NCI-H1105 (cell line): ENCODE measurements at places on chromosomes 4 and X.

DNA sequence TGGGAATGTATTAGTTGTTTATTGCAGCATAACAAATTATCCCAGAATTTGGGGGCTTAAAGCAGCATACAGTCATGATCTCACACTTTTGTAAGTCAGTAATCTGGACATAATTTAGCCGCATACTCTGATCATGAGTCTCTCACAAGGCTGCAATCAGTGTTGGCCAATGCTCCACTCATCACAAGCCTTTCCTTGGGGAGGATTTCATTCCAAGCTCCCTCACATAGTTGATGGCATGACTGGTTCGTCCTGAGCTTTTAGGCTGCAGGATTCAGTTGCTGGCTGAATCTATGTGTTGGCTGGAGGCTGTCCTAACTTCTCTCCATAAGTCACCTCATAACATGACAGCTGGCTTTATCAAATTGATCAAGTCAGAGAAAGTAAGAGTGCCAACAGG is 1568.6 kb upstream of the PCDH7 start:
- no peak for DNase-seq

DNA sequence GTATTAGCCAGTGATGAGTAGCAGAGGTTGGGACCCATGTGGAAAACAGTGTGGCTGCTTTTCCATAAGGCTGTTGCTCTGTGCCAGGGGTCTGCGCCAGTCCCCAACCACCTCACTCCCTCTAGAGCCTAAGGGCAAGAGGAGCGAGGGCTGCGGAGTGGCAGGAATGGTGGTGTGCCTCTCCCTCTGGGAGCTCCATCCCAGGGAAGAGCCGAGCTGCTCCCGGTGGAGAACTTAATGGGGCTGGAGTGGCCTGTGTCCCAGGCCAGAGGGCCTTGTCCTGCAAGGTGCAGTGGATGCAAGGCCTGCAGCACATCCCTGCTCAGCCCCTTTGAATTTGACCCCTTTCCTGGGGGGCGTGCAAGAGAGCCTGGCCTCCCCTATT is 105.4 kb upstream of the GRXCR1 start:
- DNase-seq = no peak

- DNase-seq = peak; percentile 67
These were observed at the start of gene TCEAL9 for GRCh38 chrX:103356130-103356798. TCEAL9 (plus strand) TSS chrX:103356506; CDS start chrX:103357685, 1,179 bp downstream.

DNA sequence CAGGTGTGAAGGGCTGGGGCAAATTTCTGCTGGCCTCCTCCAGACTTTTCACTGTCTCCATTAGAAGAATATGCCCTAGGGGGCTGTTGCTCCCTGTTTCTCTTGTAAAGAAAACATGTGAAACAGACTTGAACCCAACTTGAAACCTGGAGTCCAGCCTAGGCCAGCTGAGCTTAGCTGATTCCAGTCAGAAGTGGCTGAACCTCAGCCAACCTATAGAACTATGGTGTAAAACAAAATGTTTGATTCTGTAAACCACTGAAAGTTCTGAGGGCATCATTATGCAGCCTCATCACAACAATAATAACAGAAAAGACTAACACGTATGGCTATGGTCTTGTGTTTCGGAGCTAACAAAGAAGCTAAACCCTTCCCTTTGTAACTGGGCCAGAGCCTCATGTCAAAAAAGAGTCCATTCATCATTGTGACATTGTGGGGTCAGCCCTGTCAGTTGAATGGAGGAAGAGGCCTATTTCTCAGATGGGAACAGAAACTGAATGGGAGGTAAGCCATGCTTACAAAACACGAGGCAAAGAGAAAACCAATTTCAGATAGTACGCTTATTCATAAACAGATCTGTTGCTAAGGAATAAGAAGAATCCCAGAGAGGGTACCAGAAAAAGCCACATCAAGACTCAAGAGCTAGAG is 34.1 kb downstream of the SETD7 start:
- no peak for DNase-seq

- no peak for DNase-seq
These were observed 161.0 kb upstream of the EOLA2 start for GRCh38 chrX:150099316-150099715.

DNA sequence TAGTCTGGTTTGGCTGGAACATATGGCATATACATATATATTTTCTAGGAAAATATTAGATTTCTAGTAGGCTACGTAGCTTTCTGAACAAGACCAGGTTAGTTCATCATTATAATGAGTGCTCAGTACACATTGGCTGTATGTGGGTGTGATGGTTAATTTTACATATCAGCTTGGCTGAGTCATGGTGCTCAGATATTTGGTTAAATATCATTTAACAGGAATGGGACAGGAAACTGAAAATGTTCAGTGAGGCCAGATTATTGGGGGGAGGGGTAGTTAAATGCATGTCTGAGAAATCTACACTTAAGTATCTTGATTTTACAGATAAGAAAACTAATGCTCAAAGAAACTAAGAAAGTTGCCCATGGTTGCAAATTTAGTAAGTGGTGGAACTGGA is 160.1 kb downstream of the RBMX2 start:
- no peak for DNase-seq

- DNase-seq = no peak
These were observed 367.0 kb downstream of the RAB28 start for GRCh38 chr4:13117185-13117584.

- no peak for DNase-seq
These were observed 360.4 kb upstream of the NWD2 start for GRCh38 chr4:36884151-36884550.

DNA sequence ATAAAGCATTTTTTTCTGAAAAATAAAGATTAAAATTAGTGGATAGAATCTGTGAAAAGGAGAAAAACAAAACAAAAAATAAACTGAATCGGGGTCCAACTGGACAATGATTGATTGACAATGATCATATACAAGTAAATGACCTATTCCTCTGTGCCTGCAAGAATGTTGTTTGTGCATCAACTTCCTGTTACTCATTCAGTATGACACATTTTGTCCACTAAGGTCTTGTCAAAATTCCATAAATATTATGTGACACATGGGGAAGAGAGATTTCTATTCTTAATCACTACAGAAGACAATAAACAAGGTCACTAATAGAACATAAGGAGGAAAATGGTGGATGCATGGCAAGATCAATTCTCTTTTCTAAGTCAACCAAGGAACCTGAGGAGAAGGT is 54.9 kb downstream of the F8 start:
- DNase-seq = no peak

DNA sequence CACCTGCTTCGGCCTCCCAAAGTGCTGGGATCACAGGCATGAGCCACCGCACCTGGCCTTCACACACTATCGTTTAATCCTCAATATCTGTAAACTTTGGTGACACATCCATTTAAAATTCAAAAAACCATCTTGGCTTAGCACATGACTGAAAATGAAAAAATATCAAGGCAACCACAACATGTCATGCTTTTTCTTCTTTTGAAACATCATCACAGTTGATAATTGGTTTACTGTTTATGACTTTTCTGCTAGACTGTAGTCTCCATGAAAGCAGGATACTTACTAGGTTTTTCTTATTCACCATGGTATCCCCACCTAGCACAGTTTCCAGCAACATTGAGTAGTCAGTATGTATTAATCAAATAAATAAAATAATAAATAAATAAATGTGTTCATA is 11.0 kb downstream of the GNRHR start:
- DNase-seq = no peak

DNA sequence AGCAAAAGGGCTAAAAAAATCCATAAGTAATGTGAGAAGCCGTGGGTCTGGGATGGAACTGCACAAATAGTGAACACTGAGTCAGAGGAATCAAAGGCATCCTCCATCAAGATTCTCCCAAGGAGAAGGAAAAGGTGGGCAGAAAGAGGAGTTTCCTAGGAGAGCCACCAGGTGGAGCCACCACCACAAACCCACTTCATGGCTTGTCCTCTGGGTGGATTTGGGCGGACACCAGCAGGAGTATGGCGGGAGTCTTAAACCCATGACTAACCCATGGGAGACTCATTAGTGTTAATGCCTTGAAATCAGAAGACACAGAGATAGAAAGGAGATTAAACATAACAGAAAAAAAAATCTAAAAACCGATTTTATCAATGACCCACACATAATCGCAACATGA is 147.7 kb downstream of the SH3KBP1 start:
- no peak for DNase-seq

DNA sequence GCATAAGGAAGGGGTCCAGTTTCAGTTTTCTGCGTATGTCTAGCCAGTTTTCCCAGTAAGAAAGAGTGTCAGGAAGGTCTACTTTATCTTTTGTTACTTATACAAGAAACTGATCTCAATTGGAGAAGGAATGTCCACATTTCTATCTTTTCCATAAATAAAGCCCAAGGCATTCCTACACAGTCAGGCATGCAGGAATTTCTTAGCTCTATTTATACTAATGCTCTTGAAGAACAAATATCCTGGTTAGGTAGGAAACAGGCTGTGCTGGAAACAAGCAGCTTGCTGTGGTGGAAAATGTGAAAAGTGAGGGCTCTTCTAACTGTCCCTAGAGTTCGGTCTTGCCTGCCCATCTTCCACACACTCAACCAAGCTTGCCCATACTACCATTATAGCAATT is 37.9 kb upstream of the PITX2 start:
- DNase-seq = no peak

- no peak for DNase-seq
These were observed 270.5 kb upstream of the PPARGC1A start for GRCh38 chr4:24160358-24160757.

DNA sequence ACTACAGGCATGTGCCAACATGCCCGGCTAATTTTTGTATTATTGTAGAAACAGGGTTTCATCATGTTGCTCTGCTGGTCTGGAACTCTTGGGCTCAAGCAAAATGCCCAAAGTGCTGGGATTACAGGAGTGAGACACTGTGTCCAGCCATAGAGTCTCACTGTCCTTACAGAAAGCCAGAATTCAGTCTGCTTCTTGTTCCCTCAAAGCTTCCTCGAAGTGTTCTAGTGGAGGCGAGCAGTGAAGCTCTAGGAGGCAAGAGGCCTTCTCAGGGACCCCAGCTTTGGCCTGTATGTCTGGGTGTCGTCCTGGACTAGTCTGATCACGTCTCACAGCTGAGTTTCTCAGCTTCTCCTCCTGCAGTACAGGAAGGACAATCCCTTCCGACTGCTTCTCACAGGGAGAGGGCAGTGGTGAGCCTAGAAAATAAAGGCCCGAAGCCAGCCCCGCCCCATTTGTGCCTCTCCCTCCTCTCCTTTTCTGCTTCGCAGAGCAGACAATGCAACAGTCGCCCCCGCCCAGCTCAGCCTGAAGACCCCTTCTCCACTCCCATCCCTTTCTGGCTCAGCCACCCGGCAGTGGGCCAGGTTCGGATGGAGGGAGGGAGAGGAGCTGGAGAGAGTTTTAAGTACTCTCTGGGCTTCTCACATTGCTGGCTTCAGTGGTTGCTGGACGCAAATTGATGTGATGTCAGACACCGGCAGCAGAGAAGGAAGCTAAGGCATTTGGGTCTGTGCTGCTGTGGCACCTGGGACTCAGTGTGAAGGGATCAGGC is 11.1 kb upstream of the FAM3A start:
- DNase-seq = peak; percentile 87

DNA sequence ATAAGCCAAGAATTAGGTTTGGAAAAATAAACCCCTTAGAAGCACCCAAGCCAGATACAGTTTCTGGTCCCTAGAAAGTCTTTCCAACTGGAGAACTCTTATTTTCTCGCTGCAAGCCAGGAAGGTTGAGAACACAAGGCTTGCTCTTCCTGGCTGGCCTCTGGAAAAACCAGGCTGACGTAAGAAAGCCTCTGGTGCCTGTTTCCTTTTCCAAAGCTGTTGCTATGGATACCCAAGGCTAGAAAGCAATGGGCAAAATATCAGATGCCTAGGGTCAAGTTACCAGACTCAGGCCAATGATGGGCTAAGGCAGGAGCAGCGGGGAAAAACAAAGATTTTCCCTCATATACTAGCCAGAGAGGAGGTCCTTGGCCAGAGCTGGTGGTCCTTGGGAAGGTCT is 281.6 kb downstream of the KLHL13 start:
- DNase-seq = no peak

DNA sequence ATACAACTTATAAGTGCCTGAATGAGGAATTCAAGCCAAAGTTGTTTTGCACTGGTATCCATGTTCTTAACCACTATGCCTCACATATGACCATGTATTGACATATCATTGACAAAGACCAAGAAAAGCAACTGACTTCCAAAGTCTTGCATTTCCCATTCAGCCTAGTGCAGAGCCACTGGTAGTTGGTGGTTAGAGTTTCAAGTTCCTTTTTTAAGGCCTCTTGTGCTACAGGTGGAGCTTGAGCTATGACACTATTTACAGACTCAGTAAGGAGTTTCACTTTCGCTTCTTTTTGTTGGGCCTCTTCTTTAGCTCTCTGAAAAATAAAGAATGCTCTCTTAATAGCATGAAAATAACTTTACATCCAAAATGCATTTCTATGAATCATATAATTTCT is 763.0 kb downstream of the DMD start:
- no peak for DNase-seq

DNA sequence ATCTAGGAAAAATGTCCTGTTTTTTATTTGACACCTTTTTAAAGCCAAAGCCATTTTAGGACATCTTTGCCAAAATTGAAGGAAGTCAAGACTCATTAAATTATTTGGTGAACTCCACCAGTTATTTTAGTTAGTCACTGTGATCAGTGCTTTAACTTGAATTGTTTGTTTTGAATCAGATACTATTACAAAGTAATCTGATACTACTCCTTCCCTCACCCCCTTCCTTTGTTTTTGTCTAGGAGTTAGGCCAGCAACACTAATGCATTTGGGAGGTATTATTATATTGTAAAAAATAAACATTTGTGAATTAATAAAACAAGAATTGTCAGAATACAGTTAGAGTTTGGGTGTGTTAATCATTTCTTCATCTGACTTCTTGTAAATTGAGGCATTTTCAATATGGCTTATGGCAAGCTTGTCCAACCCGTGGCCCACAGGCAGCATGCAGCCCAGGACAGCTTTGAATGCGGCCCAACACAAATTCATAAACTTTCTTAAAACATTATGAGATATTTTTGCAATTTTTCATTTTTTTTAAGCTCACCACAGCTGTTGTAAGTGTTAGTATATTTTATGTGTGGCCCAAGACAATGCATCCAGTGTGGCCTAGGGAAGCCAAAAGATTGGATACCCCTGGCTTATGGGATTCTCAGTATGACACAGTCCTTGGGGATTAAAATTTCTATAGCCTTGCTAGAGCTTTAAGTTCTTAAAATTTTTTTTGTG is 182.2 kb downstream of the BMPR1B start:
- no peak for DNase-seq

DNA sequence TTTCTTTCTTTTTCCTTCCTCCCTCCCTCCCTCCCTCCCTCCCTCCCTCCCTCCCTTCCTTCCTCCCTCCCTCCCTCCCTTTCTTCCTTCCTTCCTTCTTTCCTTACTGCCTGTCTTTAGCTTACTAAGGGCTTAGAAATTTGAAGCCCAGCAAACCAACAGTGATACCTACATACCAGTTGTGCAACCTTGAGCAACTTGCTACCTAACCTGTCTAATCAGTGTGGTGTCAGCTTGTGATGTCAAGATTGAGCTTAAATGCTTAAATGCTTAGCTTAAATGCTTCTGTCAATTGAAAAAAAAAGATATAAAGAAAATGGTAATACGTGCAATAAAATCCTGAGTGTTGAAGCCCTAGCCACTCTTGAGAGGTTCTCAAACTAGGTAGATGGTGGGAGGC is 728.6 kb downstream of the TRIML1 start:
- DNase-seq = no peak

GRCh38 chrX:45850197-45850774 is 649.6 kb upstream of the DIPK2B start:
- DNase-seq = peak; percentile 2
